Esophagus squamous epithelium (tissue), 5 donors: ENCODE measurements at places on chromosomes 3 and 15.

DNA sequence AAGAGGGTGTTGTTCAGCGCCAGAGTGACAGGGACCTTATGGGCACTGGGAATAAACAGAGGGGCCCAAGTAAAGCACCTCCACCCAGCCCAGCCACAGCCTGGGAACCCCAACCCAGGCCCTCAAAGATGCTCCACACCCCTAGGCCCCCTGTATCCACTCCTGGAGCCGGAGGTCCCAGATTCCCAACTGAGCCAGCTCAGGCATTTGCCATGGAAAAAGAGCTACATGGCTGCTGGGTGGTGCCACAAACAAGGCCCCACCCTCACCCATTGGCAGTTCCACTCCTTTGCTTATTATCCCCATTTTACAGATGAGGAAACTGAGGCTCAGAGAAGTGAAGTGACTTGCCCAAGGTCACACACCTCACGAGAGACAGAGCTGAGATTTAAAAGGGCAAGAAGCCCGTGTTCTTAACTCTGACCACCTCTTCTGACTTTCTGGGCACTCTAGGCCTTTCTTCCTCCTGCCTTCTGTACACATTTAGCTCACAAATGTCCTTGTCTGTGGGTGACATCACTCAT is 16.9 kb downstream of the ANPEP start:
- no peak for DNase-seq

DNA sequence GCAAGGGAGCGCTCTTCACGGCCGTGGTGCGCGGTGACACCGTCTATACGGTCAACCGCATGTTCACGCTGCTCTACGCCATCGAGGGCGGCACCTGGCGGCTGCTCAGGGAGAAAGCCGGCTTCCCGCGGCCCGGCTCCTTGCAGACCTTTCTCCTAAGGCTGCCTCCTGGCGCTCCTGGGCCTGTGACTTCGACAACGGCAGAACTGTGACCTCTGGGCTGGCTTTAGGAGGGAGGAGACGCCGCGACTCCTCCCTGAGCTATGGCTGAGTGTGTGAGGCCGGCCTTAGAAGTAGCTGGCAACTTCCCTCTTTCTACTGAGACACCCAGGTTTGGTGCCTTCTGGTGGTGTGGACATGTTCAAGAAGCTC is 1.4 kb downstream of the KBTBD13 start:
- no peak for DNase-seq

DNA sequence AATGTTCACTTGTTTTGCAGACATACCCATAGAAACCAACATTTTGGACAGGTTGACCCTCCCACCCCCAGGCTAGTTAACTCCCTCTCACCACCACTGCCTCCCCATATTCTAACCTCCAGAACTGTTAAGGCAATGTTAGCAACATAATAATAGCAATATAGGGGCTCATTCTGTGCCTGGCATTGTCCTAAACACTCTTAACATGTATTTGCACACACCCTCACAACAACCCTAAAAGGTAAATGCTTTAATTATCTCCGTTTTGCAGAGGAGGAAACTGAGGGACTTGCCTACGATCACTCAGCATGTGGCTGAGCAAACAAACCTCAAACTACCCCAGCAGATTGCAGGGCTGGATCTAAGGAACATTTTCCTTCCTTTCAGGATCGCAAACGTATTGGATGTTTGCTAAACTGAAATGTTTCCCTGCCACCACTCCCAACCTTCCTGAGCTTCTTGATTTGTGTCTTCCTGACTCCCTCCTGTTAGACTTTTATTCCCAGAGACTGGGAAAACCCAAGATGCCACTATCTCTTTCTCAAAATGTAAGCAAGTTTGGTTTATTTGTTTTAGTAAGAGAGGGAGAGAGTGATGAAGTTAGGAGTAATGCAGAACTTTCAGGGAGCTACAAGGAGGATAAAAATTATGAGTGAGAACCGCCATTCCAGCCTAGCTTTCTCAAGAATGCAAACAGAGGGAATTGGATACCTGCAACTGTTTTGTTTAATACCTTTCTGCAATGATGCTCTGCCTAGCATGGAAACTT is 1.3 kb downstream of the SCG5 start:
- no peak for DNase-seq

DNA sequence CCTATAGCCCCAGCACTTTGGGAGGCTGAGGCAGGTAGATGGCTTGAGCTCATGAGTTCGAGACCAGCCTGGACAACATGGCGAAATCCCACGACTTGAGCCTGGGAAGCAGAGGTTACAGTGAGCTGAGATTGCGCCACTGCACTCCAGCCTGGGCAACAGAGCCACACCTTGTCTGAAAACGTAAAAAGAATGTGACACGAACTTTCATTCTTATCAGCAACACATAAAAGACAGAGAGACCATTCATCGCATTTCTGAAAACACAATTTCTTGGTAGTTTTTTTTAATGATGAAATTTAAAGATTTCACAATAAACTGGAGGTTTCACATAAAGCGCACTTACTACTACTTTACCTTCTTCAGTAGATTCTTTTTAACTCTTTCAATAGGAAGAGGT is 18.4 kb downstream of the HLTF start:
- DNase-seq, result no peak

DNA sequence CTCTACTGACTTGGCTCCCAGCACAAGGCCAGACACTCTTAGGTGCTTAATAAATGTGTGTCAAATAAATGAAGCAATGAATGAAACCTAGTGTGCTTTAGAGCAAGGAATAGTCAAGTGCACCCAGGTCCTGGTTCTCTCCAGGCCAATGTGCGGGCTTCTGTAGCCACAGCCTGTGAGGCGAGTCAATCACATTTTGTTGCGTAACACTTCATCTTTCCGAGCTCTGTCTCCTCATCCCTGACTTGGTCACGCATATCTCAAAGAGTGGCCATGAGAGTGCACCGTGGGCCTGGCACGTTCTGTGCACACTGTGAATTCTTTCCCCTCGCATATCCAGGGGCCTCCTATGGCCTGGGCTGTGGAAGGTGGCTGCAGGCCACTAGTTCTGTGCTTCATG is 11.4 kb upstream of the SH3GL3 start:
- no peak for DNase-seq

DNA sequence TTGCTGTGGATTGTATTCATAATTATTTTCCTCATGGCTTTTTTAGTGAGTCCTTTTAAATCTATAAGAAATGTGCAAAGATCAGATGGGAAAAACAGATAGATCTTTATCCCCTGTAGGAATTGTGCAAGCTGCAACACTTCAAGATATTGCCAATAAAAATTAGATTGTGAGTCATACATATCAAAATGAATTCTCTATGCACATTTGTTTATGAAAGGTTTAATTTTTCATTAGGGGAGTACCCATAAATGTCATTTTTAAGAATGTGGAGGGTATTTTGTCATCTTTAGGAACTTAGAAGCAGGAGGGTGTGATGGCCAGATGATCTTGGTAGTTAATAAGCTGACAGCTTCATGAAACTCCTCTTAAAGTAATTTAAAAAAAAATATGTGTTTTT is 2.9 kb downstream of the PIAS1 start:
- DNase-seq, result no peak

DNA sequence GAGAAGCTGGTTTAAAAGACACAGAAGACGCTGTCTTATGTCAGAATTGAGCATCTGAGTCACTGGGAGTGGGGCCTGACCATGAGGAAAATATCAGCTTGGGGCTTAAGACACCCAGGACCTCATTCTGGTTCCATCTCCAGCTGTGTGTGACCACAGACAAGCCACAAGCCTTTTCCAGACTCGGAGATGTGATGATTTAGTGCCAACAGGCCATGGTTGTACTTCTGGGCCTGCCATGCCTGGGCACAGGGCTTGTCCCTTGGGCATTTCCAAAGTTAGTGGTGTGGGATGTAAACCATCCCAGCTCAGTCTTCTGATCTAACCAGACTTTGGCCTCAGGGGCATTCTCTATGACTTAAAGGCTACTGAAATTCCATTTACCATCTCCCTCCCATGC is 269.8 kb downstream of the RYR3 start:
- no peak for DNase-seq
